ENCODE measurements at places on chromosomes 7 and 10.
A peak's percentile ranks its signal among the peaks of the same experiment; 100 is the strongest.

GRCh38 chr7:35015346-35015859, 21.9 kb downstream of the DPY19L1 start:
- DNase-seq: no peak

GRCh38 chr10:103836861-103837260, 18.5 kb downstream of the SH3PXD2A start:
- no peak for DNase-seq

DNA sequence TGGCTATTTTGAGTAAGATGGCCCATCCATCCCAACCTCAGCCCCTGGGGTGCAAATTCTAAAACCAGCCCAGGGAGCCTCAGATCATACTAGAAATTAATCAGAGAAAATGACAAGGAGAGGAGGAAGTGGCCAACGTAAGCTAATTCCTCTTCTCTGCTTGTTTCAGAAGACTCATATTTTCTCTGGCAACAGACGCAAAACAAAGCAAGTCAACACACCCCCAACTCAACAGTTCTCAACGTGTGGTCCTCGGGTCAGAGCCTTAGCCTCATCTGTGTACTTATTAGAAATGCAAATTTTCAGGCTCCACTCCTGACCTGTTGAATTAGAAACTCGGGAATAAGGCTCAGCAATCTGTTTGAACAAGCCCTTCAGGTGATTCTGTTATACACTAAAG, 413.9 kb upstream of the AUTS2 start:
- no peak for DNase-seq

DNA sequence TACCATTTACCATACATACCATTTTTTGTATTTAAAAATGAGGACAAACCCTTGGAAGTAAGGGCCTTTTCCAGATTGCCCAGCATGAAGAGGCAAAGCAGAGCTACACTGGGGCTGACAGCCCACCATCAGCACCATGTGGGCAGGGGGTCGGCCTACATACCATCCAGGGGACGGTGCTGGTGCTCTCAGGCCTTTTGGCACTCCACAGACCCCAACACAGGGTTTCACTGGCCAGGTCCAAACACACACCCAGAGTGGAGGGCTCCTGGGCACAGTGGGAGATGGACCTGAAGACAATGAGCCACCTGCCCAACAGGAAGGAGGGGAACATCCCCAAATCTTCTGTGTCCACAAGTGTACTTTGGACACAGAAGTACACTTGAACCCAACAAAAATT, 69.2 kb upstream of the CAMK2B start:
- DNase-seq: no peak

GRCh38 chr10:98030093-98030821, at the start of gene CRTAC1:
Gene CRTAC1 (minus strand): TSS chr10:98030621. CDS start chr10:98030472, 149 bp downstream.
- peak; percentile 63 for DNase-seq
